SK-N-MC (cell line): ENCODE measurements at places on chromosomes 16 and 17.
A peak's percentile ranks its signal among the peaks of the same experiment; 100 is the strongest.

DNA sequence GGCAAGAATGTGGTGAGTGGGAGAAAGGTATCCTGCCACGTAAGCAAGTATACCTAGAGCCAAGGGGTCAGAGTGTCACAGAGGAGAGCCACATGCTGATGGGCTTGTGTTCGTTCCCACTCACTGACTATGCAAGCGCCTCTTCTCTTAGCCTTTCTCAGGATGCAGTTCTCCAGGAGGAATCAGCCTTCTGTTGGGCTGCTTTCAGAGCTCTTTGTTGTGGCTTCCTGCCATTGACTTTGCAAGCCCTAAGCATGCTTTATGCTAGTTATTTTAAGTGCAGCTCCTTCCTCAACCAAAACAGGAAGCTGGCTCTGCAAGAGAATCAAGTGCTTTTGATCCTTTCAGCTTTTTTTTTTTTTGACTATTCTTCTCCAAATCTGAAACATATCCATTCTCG lies 66.6 kb downstream of the SIAH1 start:
- DNase-seq, result no peak

DNA sequence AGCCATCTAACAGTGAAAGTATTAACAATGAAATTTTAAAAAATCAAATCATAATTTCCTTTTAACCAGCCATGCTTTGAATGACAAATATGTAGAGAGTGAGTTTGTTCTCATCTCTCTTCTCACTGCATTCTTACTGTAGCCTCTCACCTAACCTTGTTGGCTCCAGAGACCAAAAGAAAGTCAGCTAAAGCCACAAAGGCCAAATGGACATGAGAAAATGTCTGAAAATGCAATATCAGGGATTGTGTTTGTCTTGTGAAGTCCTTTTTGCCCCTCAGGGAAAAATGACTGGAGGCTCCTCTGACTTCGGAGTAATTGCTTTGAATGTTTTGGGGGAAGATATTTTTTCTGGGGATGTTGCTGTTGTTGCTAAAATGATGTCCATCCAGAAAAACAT lies 166.3 kb downstream of the SLC39A11 start:
- DNase-seq, result no peak

DNA sequence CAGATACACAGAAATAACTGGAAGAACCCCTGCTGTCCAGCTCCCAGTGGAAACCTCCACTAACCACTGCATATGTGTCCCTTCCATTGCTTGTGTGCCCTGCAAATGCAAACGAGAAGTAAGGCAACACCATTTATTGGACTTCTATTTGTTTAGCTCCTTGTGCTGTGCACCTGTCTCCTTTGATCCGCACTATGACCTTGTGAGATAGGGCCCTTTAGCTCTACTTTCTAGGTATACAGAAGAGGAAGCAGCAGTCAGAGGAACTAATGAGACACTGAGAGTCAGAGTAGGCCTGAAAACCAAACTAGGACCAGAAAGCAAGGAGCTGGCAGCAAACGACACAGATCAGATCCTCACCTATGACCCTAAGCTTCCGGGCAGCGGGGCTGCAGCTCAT lies 22.4 kb downstream of the SOX9 start:
- DNase-seq, result no peak

GRCh38 chr17:3208484-3208883 lies 1.0 kb downstream of the OR1A1 start:
- DNase-seq, result no peak

DNA sequence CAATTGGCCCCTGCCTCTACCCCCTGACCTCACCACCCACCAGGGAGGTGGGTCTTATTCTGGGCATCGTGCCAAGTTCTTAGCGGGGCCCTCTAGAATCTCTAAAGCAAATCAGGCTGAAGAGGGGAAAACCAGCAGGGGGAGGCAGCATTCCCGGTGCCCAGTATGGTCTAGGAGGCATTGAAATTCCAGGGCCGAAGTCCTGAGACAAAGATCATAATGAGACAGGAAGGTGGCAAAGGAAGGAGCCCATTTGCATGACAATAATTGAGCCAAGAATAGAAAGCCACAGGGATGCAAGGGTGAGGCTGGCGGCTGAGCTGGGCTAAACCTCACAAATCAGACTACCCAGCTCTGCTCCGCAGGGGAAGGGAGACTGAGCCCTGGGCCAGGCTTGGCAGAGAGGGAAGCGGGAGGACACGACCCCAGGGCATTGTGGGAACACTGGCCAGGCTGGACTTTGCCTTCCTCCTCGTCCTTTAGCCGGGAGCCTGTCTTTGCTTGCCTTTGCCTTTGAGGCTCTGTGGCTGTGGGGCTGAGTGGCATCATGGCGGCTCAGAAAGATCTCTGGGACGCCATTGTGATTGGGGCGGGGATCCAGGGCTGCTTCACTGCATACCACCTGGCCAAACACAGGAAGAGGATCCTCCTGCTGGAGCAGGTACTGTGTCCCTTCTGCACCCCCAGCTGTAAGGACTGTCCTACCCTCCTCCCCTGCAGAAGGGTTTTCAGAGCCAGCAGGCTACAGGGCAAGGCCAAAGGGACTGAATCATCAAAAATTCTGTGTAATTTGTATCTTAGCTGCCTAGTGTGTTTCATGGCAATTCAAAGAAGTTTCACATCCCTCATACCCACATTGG lies at the start of gene PIPOX:
Gene PIPOX (plus strand): TSS at position 463 of the 860 bp plus-strand sequence. CDS start 85 bp downstream, at position 548.
- DNase-seq, result peak; percentile 75

DNA sequence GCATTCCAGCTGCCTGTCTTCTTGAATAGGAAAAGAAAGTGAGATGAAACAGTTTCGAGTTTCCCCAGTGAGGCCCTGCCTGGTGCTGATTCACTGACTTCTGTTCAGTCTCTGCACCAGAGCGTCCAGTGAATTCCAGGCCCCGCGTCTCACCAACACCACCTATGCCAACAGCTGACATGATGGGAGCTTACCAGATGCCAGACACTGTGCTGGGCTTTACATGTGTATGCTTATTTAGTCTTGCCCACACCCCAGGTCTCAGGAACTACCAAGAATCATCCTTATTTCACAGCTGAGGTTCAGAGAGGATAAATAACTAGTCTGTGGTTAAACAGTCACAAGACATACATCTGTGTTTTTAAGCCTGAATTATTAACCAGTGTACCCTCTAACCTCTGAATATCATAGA lies 29.1 kb upstream of the IRX6 start:
- DNase-seq, result no peak

GRCh38 chr17:77472468-77473310 lies 331.9 kb downstream of the SEC14L1 start:
- DNase-seq, result peak; percentile 81

DNA sequence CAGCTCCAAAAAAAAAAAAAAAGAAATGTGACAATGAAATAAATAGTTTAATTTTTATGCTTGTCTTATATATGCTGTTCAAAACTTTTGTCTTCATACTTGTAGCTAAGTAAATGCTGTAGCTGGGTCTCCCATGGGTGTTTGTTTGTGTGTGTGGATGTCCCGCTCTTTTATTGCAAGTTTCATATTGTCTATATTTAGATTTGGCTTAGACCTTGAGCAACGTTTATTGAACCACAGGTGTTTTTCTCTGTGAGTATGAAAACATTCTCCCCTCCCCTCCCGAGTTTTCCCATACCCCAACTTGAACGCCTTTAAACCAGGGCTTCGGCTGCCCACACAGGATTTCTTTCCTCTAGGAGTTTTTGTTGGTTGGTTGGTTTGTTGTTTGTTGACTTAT lies 45.2 kb downstream of the MFSD11 start:
- no peak for DNase-seq

DNA sequence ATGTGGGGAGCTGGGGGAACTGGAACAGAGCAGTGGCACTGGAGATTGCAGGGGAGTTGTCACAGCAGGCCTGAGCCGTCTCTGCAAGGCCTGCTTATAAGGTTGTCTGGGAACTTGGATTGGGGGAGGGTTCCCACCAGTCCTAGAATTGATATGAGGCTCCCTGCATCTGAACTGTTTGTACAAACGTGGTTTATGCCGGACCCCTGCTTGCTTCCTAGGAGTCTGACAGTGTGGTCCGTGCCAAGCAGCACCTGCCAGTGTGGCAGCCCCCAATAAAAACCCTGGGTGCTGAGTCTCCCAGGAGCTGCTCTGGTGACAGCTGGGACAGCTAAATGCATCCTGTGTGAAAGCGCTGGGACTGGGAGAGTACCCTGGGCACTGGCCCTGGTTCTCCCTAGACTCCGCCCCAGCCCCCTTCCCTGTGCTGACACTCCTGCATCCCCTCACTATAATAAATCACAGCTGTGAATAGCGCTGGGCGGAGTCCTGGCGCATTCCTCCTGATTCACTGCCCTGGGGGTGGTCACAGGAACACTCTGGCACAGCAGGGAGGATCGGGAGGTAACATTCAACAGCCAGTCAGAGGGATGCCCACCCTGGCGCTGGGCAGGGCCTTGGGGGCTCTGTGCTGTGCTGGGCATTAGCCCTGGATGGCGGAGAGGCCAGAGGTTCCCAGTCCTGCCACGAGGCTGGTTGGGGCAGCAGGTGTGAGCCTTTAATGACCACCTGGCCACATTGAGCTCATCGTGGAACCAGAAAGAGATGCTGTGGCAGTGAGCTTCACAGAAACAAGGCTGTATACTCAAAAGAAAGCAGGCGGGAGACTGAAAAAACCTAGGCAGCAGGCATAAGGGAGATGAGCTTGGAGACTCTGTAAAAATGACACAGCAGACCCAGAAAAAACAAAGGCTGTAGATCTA lies 45.6 kb downstream of the RMI2 start:
- DNase-seq, result no peak

- DNase-seq, result no peak
Observed at GRCh38 chr16:8167436-8167835, 422.9 kb downstream of the TMEM114 start.

DNA sequence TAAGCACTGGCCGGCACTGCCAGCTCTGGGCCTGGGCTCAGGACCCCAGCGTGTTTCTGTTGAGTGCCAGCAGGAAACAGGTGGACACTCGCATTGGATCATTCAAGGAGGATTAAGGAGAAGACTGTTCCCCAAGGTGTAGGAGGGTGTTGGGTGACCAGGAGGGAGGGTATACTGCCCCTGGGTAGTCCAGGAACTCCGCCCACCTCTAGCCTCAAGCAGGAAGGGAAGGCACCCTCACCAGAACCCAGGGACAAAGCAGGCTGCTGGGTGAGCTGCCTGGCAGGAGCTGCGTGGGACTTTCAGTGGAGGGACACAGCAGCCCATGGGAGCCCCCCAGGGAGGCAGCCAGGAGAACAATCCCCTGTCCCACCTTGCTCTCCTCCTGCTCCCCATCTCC lies 7.7 kb upstream of the RAB37 start:
- no peak for DNase-seq

- no peak for DNase-seq
Observed at GRCh38 chr16:19860166-19861041, 24.2 kb downstream of the GPRC5B start.

- no peak for DNase-seq
Observed at GRCh38 chr17:63550817-63551639, 751 bp downstream of the DCAF7 start.

GRCh38 chr16:4323845-4324488 lies 8.1 kb downstream of the GLIS2 start:
- DNase-seq, result no peak

- no peak for DNase-seq
Observed at GRCh38 chr16:50360779-50361178, 8.0 kb downstream of the BRD7 start.

GRCh38 chr16:1613728-1614455 lies 1.7 kb downstream of the CRAMP1 start:
- no peak for DNase-seq

GRCh38 chr16:4260360-4260759 lies 12.5 kb downstream of the TFAP4 start:
- DNase-seq, result no peak

- no peak for DNase-seq
Observed at GRCh38 chr16:81696961-81697615, 82.0 kb upstream of the PLCG2 start.

DNA sequence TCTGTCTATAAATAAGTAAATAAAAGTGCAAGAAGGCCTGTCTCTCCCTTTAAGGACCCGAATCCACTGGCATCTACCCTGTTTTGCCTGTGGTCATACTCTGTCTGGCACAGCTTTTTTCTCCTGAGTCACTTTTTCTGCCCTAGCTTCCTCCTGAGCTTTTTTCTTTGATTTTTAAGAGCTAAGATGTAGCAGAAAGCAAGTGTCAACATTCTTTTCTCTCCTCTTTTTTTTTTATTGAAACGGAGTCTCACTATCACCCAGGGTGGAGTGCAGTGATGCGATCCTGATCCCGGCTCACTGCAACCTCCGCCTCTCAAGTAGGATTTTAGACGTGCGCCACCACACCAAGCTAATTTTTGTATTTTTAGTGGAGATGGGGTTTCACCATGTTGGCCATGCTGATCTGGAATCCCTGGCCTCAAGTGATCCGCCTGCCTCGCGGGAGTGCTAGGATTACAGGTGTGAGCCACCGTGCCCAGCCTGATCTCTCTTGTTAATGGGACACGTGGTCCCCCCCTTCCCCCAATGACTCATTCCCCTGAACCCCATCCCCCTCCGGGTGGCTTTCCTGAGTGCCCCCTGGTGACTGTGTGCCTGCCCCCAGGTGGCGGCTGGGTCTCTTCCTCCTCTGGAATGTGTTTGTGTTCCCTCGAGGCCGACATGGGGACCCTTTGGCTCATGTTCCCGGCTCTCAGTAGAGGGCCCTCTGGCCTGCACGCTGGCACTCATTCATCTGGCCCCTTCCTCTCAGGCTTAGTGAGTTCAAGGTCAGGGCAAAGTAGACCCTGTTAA lies 14.2 kb downstream of the C16orf90 start:
- no peak for DNase-seq

GRCh38 chr16:72588551-72588950 lies 416.6 kb upstream of the PMFBP1 start:
- no peak for DNase-seq

- DNase-seq, result no peak
Observed at GRCh38 chr17:28141313-28141712, 98.8 kb downstream of the NLK start.

GRCh38 chr16:82605863-82606620 lies 20.7 kb upstream of the CDH13 start:
- DNase-seq, result no peak

GRCh38 chr17:77180503-77181357 lies 40.0 kb downstream of the SEC14L1 start:
- no peak for DNase-seq

GRCh38 chr16:65313936-65314626 lies 192.2 kb upstream of the CDH11 start:
- no peak for DNase-seq

- DNase-seq, result no peak
Observed at GRCh38 chr16:31875112-31875803, 1.7 kb downstream of the ZNF267 start.

GRCh38 chr17:43805117-43805516 lies 24.9 kb downstream of the CFAP97D1 start:
- no peak for DNase-seq

DNA sequence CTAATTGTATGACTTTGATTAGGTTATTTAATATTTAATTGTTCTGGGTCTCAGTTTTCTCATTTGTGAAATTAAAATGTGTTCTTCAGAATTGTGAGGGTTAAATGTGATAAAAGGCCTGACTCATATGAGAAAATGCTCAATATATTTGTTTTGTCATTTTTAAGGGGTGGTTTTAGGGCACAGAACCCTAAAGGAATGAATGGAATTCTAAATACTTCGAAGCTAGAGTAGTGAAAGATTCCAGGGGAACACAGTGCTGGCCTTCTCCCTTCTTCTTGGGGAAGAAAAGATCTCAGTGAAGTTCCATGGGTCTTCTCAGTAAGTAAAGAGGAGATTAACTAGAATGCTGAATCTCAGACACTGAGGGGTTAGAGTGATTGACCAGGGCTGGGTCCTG lies 3.9 kb upstream of the SMPD3 start:
- no peak for DNase-seq
